ENCODE measurements at places on chromosomes 3 and 15. TPM values are rescaled to one million over a fixed set of nuclear protein-coding genes. Genes with fewer than 3 reads are reported as not detected.

The MAPKAPK3 gene
- total RNA-seq: 52.3 TPM

The TUSC7 gene
- not detected for total RNA-seq

The CIDEC gene
- total RNA-seq: 3.5 TPM

The CNTN4 gene
- total RNA-seq: 1.5 TPM

The SLC12A1 gene
- not detected for total RNA-seq

The USP50 gene
- 3.5 TPM for total RNA-seq

The PATL2 gene
- 1.2 TPM for total RNA-seq

The RPSA gene
- 732 TPM for total RNA-seq

- no peak for DNase-seq
- H3K36me3 ChIP-seq: no peaks in the 10 kb centered on the region
- no peaks in the 10 kb centered on the region for H3K27me3 ChIP-seq
- no peak overlapping the region for H3K27ac ChIP-seq
- H3K4me1 ChIP-seq: no peaks in the 10 kb centered on the region
Observed at GRCh38 chr15:91975241-91975978, 121.9 kb downstream of the SLCO3A1 start.

DNA sequence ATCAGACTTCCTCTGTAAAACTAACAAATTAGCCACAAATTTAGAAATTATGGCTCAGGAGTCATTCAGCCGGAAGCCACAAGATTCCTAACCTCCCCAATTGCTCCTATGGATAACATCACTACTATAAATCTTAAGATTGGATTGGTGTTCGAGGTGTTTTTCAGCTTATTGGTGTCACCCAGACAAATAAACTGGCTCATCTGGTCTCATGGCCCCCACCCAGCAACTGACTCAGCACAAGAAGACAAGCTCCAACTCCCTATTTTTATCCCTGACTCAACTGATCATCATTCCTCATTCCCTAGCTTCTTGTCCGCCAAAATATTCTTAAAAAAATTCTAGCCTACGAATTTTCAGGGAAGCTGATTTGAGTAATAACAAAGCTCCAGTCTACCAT is 135.1 kb upstream of the STRIT1 start:
- H3K27me3 ChIP-seq: no peaks in the 10 kb centered on the region
- H3K27ac ChIP-seq: no peak overlapping the region
- no peak overlapping the region for H3K4me3 ChIP-seq
- H3K4me1 ChIP-seq: no peaks in the 10 kb centered on the region
- no peaks in the 10 kb centered on the region for H3K36me3 ChIP-seq

- no peak for DNase-seq
- H3K4me1 ChIP-seq: no peaks in the 10 kb centered on the region
- no peak overlapping the region for H3K4me3 ChIP-seq
Observed at GRCh38 chr3:149152420-149152819, 23.0 kb downstream of the HPS3 start.

- H3K27me3 ChIP-seq: no peaks in the 10 kb centered on the region
- DNase-seq: no peak
- H3K4me1 ChIP-seq: no peaks in the 10 kb centered on the region
- peak overlapping the region; percentile 28 for H3K27ac ChIP-seq
- no peak overlapping the region for H3K4me3 ChIP-seq
Observed at GRCh38 chr3:27533261-27533607, 49.0 kb upstream of the SLC4A7 start.

- no peak for DNase-seq
- peaks cover 6% of the 10 kb centered on the region for H3K4me1 ChIP-seq
- H3K27ac ChIP-seq: no peak overlapping the region
- H3K27me3 ChIP-seq: no peaks in the 10 kb centered on the region
- H3K36me3 ChIP-seq: no peaks in the 10 kb centered on the region
Observed at GRCh38 chr3:46668591-46668990, 24.9 kb downstream of the ALS2CL start.

DNA sequence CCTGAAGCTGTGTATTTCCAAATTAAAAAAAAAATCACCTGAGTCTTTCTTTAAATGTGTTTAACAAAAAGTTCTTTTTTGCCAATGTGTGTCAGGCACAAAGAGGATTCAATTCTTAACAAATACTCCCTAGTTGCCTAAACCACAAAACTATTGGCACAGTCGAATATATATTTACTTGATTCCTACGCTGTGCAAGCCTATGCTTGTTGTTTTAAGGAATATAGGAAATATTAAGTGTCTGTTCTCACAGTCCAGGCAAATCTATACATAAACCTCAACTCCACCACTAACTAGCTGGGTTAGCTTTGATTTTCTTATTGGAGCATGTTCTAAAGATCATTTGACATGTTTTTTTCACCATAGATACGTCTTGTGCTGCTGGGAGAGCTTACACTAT is 571.0 kb downstream of the PYDC2 start:
- no peaks in the 10 kb centered on the region for H3K36me3 ChIP-seq
- no peaks in the 10 kb centered on the region for H3K27me3 ChIP-seq
- H3K27ac ChIP-seq: no peak overlapping the region
- no peak for DNase-seq
- H3K4me1 ChIP-seq: no peaks in the 10 kb centered on the region

DNA sequence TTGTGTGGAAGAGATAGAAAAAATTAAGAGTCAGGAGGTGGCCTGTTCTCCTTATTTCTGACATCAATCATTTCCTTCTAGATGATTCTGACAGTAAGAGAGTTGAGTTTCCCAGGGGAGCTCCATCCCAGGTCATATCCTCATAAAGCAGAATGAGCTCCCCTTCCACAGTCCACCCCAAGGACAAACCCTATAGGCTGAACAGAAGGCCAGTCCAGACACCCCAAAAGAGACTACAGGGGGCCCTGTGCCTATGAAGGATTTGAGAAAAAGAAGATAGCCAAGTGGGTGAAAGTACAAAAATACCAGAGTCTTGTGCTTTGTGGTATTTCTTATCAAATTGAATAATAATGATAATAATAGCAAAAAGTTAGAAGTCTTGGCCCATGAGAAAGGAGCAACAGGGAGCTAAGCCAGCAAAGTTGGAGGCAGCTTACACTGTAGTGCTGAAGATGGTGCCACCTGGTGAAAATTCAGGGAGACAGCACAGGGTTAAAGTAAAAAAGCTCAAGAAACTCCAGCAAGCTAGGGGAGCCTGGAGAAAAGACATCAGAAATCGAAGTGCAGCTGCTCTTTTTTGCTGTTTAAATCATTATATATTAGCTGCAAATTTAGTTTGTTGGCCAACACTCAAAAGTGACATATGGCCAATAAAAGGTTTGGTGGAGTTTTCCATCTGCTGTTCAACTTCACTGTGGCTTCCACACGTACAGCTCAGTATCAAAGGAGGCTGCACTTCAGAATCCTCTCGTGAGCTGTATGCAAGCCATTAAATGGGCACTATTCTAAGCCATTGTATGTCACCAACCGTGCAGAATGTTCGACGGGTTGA is 35.8 kb upstream of the SLC24A5 start:
- no peak overlapping the region for H3K27ac ChIP-seq
- peak; percentile 8 for DNase-seq
- H3K36me3 ChIP-seq: no peaks in the 10 kb centered on the region
- H3K4me3 ChIP-seq: no peak overlapping the region

DNA sequence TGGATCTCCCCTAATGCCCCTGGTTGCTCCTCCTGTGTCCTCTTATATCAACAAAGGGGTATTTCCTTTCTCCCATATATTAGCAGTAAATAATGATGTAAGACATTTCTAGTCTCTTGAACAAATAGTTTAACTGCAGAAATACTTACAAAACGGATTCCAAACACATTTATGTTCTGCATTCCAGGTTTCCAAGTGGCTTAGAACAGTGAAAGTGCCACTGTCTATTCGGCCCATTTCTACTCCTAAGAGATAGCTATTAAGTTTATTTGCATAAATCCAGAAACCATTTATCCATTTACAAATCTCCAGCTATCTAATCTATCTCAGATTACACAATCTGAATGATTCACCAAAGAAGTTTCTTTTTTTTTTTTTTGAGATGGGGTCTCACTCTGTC is 55.8 kb upstream of the FRMD4B start:
- H3K4me1 ChIP-seq: no peaks in the 10 kb centered on the region
- no peak overlapping the region for H3K4me3 ChIP-seq
- no peaks in the 10 kb centered on the region for H3K36me3 ChIP-seq
- no peaks in the 10 kb centered on the region for H3K27me3 ChIP-seq
- DNase-seq: no peak

DNA sequence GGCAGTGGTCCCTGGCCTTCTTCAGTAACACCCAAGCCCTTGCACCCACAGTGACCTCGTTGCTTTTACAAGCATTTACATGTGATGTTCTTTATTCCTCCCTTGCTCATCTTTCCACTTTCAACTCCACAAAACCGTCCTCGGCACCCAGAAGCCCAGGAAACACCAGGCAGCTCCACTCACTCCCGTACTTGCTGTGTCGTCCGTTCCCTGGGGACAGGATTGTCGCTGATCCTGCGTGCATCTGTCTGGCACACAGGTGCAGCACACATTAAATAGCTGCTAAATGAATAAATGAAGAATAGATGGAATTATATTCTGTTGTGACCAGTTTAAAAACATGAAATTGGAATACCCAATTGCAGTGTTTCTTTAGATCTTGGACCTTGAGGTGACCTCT is 119.6 kb downstream of the PGPEP1L start:
- H3K4me3 ChIP-seq: no peak overlapping the region
- DNase-seq: no peak
- no peaks in the 10 kb centered on the region for H3K4me1 ChIP-seq
- H3K36me3 ChIP-seq: no peaks in the 10 kb centered on the region
- H3K27me3 ChIP-seq: no peaks in the 10 kb centered on the region
- no peak overlapping the region for H3K27ac ChIP-seq

DNA sequence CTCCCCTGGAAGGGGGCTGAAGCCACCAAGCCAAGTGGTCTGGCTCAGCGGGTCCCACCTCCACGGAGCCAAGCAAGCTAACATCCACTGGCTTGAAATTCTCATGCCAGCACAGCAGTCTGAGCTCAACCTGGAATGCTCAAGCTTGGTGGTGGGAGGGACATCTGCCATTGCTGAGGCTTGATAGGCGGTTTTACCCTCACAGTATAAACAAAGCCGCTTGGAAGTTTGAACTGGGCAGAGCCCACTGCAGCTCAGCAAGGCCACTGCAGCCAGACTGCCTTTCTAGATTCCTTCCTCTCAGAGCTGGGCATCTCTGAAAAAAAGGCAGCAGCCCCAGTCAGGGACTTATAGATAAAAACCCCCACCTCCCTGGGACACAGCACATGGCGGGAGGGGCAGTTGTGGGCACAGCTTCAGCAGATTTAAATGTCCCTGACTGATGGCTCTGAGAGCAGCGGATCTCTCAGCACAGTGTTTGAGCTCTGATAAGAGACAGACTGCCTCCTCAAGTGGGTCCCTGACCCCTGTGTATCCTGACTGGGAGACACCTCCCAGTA is 23.2 kb upstream of the IGSF10 start:
- H3K4me3 ChIP-seq: no peak overlapping the region
- no peaks in the 10 kb centered on the region for H3K36me3 ChIP-seq
- no peak for DNase-seq
- H3K27ac ChIP-seq: no peak overlapping the region
- no peaks in the 10 kb centered on the region for H3K27me3 ChIP-seq

DNA sequence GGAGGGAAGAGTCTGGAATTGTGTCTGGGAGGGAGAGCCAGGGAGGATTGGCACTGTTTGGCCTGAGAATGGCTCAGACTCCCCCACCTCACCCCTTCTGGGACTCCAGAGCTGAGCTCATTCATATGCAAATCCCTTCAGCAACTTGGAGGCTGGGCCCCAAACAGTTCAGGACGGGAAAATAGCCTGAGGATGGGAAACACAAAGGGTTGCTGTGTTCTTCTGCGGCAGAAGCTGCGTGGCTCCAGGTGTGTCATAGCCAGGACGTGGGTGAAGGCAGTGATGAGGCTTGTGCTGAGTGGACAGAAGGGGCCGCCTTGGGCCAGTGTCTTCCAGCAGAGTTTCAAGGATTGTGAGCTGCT is 16.6 kb downstream of the MASP1 start:
- H3K27ac ChIP-seq: no peak overlapping the region
- no peak overlapping the region for H3K4me3 ChIP-seq
- H3K27me3 ChIP-seq: no peaks in the 10 kb centered on the region
- H3K36me3 ChIP-seq: no peaks in the 10 kb centered on the region

DNA sequence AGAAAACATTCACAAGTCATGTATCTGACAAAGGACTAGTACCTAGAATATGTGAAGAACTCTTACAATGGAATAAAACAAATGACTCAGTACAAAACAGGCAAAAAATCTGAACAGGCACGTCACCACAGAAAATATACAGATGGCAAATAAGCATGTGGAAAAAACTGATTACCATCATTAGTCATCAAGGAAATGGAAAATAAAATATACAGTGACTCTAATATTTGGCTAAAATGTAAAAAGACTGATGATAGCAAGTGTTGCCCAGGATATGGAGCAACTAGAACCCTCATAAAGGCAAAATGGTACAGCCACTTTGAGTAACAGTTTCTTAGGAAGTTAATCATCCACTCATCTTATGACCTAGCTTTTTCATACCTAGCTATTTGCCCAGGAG is 95.8 kb upstream of the ABHD17C start:
- H3K4me3 ChIP-seq: no peak overlapping the region
- H3K4me1 ChIP-seq: no peaks in the 10 kb centered on the region
- no peaks in the 10 kb centered on the region for H3K36me3 ChIP-seq
- DNase-seq: no peak

DNA sequence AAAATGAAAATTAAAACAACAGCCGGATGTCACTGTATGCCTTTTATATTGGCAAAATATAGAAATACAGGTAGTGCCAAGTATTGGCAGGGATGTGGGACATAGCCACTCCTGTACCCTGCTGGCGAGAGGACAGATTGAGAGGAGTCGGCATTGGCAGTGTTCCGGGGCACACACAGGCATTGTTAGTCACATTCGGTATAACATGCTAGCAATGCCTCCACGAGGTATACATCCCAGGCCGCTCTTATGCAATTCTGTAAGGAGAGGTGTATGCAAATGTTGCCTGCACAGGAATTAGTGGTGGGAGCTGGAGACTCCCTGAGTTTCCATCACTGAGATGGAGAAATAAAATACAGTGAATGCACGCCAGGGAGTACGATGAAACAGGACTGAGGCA is 99.4 kb upstream of the DLG1 start:
- H3K27ac ChIP-seq: no peak overlapping the region
- no peaks in the 10 kb centered on the region for H3K27me3 ChIP-seq
- DNase-seq: no peak
- H3K4me3 ChIP-seq: no peak overlapping the region
- no peaks in the 10 kb centered on the region for H3K36me3 ChIP-seq
- no peaks in the 10 kb centered on the region for H3K4me1 ChIP-seq

DNA sequence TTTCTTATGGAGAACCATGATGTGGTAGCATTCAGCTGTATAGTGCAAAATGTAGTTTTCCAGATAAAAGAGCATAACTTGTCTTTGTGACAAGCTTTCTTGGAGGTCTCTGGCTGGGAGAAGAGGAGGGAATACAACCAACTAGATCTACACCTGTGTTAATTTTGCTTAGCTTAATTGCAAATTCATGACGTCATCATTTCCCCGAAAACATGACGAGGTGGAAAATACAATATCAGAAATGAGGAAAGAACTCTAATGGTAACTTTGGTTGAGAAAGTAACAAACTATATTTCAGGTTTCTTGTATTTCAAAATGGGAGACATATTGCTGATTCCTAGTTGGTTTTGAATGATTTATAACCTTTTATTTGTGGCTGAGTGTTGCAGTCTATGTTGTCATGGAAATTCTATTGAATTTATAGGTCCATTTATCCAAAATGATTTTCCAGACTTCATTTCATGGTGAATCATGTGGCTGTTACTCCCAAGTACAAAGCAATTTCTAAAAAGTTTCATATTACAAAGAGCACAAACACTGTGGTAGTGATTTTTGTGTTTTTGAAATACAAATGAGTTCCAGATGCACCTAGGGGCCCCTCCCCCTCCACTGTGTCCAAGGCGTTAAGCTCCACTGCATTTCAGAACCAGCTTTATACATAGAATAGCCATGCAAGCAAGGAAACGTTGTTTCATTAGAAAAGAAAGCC is 307.2 kb downstream of the FEZF2 start:
- no peak overlapping the region for H3K4me3 ChIP-seq
- H3K27ac ChIP-seq: no peak overlapping the region
- H3K27me3 ChIP-seq: no peaks in the 10 kb centered on the region
- no peaks in the 10 kb centered on the region for H3K4me1 ChIP-seq
- no peaks in the 10 kb centered on the region for H3K36me3 ChIP-seq
- DNase-seq: no peak

All from prostate gland (tissue), 2 donors.